Activated CD8-positive, alpha-beta memory T cell treated with anti-CD3 and anti-CD28 coated beads, Interleukin-2, amount 50 U/mL, for 4 hours (primary cell): ENCODE measurements at places on chromosomes 11 and 22.

- DNase-seq: no peak
Measured at GRCh38 chr11:103358251-103358650, 249.0 kb downstream of the DYNC2H1 start.

DNA sequence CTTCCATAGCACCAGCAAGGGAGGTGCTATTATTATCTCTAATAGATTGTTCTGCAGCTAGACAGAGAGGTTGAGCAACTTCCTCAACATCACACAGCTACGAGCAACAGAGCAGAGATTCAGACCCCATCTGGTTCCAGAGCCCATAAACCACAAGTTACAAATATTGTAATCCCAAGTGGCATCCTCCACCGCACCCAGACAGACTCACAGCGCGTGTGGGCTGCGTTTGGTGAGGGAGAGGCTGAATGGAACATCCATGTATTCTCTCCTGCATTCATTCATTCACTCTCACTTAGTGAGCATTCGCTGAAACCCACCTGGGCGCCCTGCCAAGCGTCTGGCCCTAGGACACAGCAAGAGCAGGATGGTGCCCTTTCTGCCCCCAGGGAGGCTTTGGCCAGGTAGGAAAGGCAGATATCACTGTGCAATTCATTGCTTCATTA lies 33.5 kb downstream of the LIF start:
- no peak for DNase-seq

GRCh38 chr11:100719809-100720221 lies 32.7 kb downstream of the ARHGAP42 start:
- no peak for DNase-seq

- no peak for DNase-seq
Measured at GRCh38 chr11:116506263-116506825, 266.4 kb downstream of the BUD13 start.

GRCh38 chr11:132691848-132692550 lies 840.3 kb downstream of the OPCML start:
- DNase-seq: no peak

DNA sequence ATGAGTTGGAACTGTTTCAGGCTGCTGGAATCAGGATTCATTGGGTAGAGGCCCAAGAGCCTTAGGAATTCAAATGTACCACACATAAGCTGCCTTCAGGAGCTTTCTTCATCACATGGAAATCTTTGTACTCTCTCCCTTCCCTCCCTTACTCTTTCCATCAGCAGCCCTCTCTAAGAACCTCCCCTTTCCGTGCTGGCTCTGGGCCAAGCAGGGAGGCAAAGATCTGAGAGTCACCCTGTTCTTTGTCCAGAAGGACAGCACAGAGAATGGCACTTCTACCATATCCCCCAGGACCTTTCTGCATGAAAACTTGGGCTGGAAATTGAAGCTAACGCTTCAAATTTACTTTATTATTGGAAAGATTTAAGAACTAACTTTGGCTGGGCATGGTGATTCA lies 20.7 kb upstream of the TPBGL start:
- no peak for DNase-seq

- DNase-seq: no peak
Measured at GRCh38 chr11:69333879-69334278, 39.9 kb downstream of the MYEOV start.

DNA sequence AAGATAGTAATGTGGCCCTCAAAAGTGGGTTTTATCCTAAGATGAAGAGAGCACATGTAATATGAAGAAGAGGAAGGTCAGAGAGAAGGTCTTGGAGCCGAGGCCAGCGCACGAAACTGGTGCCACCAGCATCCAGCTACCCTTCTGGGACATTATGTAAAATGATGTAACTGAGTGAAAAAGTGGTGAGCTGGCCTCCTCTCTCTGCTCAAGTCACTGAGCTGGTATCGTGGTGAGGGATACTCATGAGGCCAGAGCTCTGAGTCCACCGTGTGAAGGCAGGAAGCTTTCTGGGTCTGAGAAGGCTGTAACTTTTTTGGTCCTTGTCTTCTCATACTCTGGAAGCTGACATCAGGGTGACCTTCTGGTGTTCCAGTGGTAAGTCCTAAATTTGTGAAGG lies 25.1 kb downstream of the RNF185 start:
- DNase-seq: no peak
